ENCODE measurements at places on chromosomes 1 and 21.

DNA sequence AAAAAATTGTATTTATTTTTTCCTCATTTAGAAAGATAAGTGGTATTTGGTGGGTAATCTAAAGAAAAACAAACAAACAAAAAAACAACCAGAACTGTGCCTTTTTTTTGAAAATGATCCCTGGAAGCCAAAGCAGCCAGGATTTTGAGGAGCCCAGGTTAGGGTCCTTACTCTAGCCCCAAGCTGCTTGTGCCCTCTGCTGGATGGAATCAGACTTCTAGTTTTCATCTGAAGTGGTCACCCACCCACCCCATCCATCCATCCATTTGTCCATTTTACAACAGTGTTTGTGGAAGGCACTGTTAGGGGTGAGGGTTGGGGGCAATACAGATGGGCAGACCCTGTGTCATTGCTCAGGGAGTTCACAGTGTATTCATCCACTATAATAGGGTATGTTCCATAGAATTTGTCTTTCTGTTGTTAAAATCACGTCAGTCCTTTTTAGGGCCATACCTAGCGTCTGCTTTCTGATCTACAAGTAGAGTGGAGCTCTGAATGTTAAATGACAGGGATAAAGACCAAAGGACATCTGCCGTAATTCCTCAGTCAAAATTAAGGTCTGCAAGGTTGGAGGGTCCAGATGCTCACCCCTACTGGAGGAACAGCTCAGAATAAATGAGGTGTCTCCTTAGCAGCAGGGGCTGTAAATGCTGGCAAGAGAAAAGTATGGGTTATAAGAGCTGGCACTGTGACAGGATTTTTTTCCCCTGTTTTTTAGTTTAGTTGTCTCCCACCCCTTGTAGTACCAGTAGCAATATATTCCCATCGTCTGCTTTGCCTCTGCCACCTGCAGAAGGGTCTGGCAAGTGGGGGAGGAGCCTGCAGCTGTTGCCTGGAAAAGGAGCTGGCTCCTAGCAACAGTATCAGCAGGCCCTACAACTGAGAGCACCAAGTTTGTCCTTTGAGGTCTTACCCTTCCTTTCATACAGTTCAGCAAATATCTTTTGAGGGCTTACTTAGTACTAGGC is 3.2 kb downstream of the LRRC42 start:
- no peak for DNase-seq

GRCh38 chr1:158039380-158039779 is 45.9 kb downstream of the KIRREL1 start:
- no peak for DNase-seq

- no peak for DNase-seq
Observed at GRCh38 chr1:181208083-181208482, 119.6 kb downstream of the IER5 start.

DNA sequence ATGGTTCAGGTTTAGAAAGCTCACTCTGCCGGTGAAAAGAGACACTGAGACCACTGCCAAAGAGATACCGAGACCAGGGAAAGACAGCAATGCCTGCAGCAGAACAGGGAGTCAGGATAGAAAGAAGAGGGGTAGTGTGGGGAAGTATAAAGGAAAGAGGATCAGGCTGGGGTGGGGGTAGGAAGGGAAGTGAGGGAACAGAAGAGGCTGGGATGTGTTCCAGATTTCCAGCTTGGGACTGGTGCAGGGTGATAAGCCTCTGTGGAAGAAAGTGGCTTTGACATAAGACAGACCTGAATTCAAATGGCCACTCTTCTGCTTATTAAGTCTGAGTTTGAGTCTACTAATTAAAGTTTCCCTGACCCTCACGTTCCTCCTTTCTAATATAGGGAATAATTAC is 105.9 kb downstream of the PIK3R3 start:
- DNase-seq = no peak

DNA sequence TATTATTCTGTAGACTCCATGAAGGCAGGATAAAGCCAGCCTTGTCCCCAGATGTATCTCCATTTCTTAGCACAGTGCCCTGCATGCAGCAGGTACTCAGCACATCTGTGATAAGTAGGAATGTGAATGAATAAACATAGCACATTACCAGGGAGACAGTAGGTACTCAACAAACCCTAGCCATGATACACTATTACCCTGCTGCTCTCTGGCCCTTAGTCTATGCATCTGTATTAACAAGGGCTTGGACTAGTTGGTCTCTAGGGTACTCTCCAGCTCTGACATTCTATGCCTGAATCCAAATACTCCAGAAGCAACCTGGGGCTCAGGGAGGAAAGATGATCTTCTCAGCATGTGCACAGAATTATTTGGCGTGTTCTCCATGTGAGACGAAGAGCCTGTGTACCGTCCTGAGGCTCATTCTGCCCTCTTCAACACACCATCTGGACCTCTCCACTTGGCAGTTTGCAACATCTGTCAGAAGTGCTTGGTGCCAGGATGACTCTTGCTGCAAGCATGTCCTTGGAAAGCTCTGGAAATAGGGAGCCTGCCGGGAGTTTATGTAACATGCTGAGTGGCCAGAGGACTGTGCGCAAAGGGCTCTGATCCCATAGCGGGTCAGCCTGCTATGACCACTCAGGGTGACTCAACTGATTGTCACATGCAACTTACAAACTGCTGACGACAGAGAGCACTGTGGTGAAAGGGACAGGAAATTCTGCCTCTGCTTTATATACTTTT is 228.2 kb upstream of the USP24 start:
- peak; percentile 98 for DNase-seq

DNA sequence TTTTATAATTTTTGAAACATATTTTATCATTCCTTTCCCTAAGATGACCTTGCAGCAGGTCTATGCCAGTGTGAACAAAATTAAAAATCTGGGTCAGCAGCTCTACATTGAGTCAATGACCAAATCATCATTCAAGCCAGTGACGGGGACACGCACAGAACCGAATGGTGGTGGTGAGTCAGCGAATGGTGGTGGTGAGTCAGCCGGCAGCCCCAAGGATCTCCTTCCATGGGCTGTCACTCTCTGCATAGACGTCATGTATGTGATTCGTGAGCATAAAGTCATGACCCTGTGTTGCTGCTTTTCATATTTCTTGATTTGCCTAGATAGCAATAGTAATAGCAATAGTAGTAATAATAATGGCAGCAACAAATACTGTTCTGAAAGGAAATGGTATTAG is 26.3 kb downstream of the PER3 start:
- DNase-seq = no peak

Data from BJ (cell line).